ENCODE measurements at places on chromosomes 6 and 20.

GRCh38 chr6:73644030-73644429 is 9.8 kb downstream of the SLC17A5 start:
- no peak for DNase-seq

DNA sequence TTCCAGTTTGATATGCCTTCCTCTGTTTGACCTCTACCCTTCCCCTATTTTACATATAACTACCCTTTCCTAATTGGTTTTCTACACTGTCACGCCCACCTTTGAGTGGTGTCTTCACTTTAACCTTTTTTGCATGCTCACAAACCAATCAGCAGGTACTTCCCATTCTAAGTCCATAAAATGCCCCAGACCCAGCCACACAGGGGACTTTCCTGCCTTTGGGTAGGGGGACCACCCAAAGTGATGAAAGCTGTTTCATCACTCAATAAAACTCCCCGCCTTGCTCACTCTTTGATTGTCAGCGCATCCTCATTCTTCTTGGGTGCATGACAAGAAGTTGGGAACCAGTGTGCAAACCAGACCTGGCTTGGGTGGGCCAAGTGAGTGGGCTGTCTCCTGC is 20.5 kb upstream of the SNRPC start:
- no peak for DNase-seq

- no peak for DNase-seq
These were observed 1267.0 kb upstream of the CITED2 start for GRCh38 chr6:140641412-140641811.

GRCh38 chr6:131646249-131646670 is 9.2 kb downstream of the ENPP3 start:
- DNase-seq, result no peak

DNA sequence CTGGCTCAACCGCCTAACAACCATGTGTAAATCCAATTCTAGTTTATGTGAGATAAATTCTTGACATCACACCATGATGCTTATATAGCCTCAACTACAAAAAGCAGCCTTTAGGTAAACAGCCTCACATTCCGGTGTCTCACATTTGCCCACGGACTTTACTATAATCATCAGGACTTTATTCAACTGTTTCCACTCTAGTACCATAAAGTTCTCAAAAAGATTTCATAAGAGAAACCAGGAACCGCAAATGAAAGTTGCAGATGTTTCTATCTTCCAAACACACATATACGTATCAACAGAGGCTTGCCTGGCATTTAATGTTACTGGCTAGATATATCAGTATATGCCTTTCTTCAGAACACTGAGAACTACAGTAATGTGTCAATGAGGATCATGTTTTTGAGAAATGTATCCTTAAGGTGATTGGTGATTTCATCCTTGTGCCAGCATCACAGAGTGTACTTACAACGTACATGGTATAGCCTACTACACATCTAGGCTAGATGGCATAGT is 80.0 kb downstream of the EPB41L2 start:
- no peak for DNase-seq

DNA sequence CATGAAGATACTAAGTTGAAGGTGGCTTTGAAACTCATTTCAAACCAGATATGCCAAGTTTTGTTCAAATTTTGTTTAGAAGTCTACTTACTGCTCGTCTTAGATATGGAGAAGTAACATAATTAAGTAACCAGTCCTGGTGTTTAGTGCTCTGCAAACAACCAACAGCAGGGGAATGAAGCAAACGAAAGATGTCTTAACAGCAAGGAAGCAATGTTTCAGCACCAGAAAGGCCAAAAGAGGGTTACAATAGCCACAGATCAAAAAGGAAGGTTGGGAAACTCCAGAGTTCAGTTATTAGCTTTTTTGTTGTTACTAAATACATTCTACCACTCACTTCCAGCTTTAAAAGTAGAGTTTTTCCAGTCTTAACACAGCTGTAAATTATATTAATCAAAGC is 45.1 kb downstream of the LHFPL5 start:
- no peak for DNase-seq

DNA sequence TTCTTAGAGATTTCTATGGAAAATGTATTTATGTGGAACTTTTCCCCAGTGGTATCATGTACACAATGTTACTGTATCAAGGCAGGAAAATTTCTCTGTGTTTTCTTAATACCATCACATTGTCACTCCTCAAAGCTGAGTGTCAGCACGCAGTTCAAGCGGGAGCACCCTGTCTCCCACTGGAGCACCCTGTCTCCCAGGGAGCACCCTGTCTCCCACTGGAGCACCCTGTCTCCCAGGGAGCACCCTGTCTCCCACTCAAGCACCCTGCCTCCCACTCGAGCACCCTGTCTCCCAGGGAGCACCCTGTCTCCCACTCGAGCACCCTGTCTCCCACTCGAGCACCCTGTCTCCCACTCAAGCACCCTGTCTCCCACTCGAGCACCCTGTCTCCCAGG is 51.3 kb downstream of the PSMG4 start:
- no peak for DNase-seq

DNA sequence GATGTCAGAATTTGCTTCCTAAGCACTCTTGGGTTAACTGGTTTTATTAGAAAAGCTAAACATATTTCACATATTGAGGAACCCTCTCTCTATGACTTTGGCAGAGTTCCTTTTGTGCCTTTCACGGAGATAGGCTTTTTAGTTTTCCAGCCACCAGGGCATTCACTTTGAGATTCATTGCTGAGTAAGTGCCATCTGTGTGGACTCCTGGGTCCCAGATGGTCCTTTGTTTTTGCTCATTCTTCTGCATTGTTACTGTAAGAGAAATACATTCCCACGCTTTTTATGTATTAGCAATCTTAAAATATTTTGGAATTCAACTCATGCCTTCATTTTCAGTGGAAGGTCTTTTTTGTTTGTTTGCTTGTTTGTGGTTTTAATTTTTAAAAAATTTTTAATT is 76.3 kb upstream of the PHACTR2 start:
- DNase-seq, result peak; percentile 55

- DNase-seq, result no peak
These were observed 42.9 kb upstream of the PDE10A start for GRCh38 chr6:165705941-165706340.

- peak; percentile 58 for DNase-seq
These were observed 15.7 kb downstream of the NRSN2 start for GRCh38 chr20:362271-363254.

- no peak for DNase-seq
These were observed 497.2 kb upstream of the JARID2 start for GRCh38 chr6:14748679-14749078.

DNA sequence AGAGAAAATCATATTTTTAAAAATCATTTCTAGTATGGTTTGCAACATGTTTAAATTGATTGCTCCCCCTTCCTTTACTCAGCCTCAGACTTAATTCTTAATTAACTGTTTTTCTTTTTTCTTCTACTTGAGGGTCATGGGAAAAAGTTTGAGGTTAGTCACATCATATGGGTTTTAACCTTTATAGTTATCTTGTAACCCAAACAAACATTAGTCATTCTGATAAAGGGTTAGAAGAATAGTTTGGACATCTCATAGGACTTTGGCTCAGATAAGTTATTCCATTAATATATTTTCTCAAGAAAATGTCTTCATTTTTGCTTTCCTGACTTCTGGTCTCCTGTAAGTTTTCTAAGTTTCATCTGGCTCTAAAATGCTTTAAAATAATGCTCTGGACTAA is 34.5 kb upstream of the TSPYL1 start:
- DNase-seq, result no peak

DNA sequence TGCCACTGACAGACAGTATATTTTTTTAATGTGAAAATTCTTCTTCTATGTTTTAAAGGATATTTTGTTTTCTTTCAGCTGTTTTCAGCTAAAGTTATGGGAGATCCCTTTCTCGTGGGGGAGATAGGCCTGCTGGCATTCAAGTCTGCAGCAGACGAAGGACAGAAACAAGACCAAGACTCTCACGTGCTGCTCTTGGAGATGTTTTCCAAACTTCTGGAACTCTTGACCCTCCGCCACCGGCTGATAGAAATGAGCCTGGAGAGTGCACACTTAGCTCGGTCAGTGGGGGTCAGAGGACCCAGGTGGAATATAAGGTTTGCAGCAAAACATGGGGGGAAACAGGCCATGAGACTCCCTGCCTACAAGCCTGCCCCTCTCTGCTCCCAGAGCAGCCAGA is 120.5 kb downstream of the CD164 start:
- no peak for DNase-seq

- peak; percentile 59 for DNase-seq
These were observed 207.6 kb downstream of the TBC1D7 start for GRCh38 chr6:13120483-13121482.

- peak; percentile 75 for DNase-seq
These were observed at the start of gene FNDC1 for GRCh38 chr6:159169193-159169555. Gene FNDC1, plus strand, starts transcription at chr6:159169400. Its CDS starts 197 bp downstream, at chr6:159169597.

GRCh38 chr6:107059606-107060005 is 31.6 kb downstream of the MTRES1 start:
- no peak for DNase-seq

- DNase-seq, result no peak
These were observed 2.3 kb upstream of the SNRNP48 start for GRCh38 chr6:7587631-7588100.

- no peak for DNase-seq
These were observed 41.0 kb downstream of the SOX4 start for GRCh38 chr6:21634582-21634981.

- DNase-seq, result peak; percentile 31
These were observed 391.9 kb downstream of the CD109 start for GRCh38 chr6:74087899-74088298.

- peak; percentile 8 for DNase-seq
These were observed 1.5 kb upstream of the PRSS35 start for GRCh38 chr6:83510791-83511190.

GRCh38 chr6:24879351-24879750 is 56.4 kb downstream of the RIPOR2 start:
- DNase-seq, result no peak

- peak; percentile 42 for DNase-seq
These were observed 85.3 kb downstream of the MAP7 start for GRCh38 chr6:136464874-136465273.

- no peak for DNase-seq
These were observed 189.0 kb downstream of the BCAS1 start for GRCh38 chr20:53881362-53881761.

DNA sequence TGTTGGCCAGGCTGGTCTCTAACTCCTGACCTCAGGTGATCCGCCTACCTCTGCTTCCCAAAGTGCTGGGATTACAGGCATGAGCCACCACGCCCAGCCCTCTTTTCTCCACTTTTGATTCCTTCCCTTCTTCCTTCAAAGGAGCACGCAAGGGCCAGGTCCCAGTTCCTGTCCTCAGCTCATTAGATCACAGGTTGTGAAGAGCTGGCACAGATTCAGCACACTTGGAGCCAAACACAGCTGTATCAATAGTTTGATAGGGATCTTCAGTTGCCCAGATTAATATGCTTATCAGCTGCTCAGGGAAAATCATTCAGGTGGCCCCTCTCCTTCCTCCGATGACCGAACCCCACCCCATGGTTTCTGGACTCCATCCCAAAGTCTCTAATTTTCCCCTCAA is 14.4 kb upstream of the SLC22A23 start:
- no peak for DNase-seq

DNA sequence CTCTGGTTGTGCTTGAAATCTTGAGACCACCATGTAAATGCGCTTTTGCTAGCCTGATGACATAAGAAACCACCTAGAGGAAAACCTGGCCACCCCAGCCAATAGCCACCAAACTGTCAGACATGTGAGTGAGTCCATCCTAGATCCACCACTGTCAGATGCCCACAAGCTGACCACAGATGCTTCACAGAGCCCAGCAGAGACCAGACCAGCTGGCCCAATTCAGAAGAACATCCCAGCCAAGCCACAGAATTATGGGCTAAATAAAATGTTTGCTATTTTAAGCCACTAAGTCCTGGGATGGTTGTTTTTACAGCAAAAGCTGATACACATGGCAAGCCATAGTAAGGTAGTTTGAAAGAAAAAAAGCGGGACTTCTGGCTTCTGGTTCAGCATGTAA is 425.3 kb downstream of the KIF16B start:
- no peak for DNase-seq

DNA sequence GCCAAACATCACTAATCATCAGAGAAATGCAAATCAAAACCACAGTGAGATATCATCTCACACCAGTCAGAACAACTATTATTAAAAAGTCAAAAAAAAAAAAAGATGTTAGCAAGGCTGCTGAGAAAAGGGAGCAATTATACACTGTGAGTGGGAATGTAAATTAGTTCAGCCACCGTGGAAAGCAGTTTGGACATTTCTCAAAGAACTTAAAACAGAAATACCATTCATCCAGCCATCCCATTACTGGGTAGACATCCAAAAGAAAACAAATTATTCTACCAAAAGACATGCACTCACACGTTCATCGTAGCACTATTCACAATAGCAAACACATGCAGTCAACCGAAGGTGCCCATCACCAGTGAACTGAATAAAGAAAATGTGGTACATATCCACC is 213.9 kb downstream of the TTLL2 start:
- DNase-seq, result no peak

DNA sequence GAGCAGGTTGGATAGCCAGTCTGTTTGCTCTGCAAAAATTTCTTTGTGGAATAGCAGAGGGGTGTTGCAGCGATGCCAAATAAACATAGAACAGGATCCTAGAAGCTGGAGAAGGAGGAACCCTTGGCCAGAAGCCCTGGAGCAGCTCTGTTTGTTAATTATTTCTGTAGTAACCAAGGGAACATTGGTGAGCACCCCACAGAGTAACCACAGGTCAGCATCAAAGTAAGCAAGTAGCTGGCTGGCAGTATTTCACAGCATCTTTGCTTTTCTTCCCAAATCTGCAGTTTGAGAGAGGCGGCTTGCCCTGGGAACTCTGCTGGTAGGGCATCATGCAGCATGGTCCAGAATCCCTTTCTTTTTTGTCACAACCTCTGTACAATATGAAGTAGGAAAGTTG is 12.7 kb upstream of the APMAP start:
- DNase-seq, result no peak

GRCh38 chr6:15443119-15443830 is 197.4 kb downstream of the JARID2 start:
- DNase-seq, result no peak

GRCh38 chr20:58111310-58112016 is 117.0 kb downstream of the ANKRD60 start:
- peak; percentile 32 for DNase-seq

- DNase-seq, result no peak
These were observed 435.5 kb upstream of the PLCB4 start for GRCh38 chr20:8633366-8633765.

DNA sequence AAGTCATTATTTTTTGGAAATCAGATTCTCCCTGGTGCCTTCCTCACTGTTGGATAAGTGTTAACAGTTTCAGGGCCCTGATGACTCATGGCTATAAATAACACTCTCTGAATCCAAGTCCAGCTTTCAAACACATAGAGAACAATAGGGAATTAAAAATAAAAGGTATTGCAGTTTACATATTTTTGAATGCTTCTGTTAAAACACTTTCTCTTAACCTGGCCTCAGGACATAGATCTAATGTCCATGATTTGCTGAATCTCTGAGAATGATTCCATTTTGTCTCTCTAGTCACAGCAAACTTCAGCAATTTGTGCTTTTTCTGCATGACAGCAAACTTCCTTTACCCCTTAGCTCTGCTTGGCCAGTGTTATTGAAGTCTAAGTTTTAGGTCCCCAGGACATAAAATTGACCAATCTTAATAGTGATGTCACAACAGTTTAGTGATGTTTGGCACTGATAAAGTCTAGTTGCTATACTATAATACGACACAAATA is 1192.4 kb upstream of the CITED2 start:
- no peak for DNase-seq

All from eye (tissue), 1 donor.